ENCODE measurements at places on chromosomes 5 and 9.

DNA sequence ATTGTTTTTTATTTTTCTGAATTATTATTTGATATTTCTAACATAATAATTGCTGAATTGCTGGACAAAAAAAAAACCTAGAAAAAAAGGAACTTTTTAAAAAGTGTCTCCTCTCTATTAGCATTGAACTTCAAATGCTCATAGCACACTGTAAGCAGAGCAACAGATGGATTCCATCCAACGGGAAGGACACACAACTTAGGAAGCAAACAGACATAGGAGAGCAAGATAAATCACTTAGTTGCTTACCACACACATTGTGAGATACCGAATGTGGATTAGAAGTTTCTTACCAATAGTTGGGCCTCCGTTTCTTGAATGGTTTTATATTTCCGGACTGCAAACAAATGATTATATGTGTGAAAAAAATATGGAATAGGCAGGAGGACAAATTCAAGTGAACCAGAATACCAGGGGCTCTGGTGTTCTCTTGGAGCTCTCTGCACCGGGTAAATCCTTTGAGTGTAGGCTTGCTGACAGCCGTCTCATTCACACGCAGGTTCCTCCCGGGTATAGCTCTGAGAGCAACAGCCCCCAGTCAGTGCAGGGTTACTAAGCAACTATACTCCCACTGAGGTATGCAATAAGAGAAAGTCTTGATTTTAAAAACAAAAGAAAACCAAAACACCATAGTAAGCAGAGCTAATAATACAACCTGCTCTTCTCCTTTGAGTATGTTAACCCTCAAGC, 217.6 kb downstream of the TMEM167A start:
- no peak for DNase-seq

DNA sequence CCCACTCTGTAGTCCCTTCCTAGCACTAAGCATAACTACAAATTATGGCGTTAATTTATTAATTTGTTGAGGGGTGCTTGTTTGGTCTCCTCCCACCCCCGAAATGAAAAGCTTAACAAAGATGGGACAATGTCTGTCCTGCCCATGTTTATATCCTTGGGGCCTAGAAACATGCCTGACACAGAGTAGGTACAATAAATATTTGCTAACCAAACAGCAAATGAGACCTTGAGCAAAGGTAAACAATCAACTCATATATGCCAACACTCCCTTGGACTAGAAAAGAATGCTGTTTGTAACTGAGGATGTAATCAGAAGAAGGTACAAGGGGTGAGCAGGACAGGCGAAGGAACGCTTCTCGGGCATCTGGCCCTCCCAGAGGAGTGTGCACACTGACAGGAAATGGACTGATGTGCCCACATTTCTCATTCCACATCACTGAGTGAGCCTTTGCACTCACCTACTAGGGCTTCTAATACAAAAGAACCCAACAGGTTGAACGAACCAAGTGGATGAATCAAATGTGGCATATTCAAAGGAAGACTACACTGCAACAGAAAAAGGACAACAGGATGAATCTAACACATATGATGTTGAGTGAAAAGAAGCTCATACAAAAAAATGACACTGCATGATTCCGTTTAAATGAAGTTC, 66.8 kb downstream of the MED27 start:
- DNase-seq: no peak

GRCh38 chr5:122942164-122942914, 94.2 kb downstream of the PPIC start:
- DNase-seq: no peak

- no peak for DNase-seq
Observed at GRCh38 chr5:142684508-142685041, 1.3 kb downstream of the FGF1 start.

GRCh38 chr5:132385326-132386105, 16.0 kb downstream of the SLC22A5 start:
- peak; percentile 25 for DNase-seq
